ENCODE measurements at places on chromosomes 5 and 9.

- DNase-seq: no peak
These were observed 244.7 kb downstream of the SPOCK1 start for GRCh38 chr5:137254119-137255090.

GRCh38 chr9:22863736-22864135, 417.1 kb downstream of the DMRTA1 start:
- no peak for DNase-seq

DNA sequence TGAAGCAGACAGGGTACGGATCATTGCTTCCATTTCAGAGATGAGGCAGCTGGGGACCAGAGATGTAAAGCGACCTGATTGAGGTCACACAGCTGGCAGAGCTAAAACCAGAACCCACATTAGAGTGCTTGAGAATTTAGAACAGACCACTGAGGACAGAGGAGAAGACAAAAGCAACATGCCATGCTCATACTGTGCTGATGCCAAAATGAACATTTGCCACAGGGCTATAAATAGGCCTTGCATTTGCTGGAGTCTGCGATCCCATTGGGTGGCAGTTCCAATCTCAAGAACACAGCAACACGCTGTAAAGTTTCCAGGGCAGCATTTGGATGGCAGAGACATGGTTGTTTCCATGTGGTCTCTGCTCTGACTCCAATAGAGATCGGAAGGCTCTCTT, 222.4 kb upstream of the TBC1D2 start:
- no peak for DNase-seq

GRCh38 chr5:174827558-174827957, 103.2 kb downstream of the MSX2 start:
- DNase-seq: peak; percentile 73

GRCh38 chr9:127921557-127922120, 4.8 kb upstream of the ST6GALNAC4 start:
- DNase-seq: no peak

Measured in fibroblast of lung (primary cell).